ENCODE measurements at places on chromosomes 12 and 14.

DNA sequence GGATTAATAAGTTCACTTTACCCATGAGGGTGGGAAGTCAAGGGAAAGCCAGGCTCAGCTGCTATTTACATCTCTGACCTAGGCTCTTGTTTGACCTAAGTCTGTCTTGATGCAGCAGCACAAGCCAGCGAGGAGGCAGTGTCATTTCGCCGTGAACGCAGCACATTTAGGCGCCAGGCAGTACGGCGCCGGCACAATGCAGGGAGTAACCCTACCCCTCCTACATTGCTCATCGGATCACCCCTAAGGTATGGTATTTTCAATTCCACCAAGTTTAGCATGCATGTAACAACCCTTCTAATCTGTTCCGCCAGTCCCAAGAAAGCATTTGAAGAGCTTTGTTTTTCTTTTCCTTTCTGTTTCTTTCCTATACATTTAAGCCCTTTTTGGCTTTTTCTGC lies 81.2 kb downstream of the PCNX1 start:
- DNase-seq: no peak

- DNase-seq: no peak
Observed at GRCh38 chr14:68449561-68450181, 343.2 kb downstream of the ZFP36L1 start.

- DNase-seq: no peak
Observed at GRCh38 chr12:51348116-51348515, 1.6 kb upstream of the CELA1 start.

DNA sequence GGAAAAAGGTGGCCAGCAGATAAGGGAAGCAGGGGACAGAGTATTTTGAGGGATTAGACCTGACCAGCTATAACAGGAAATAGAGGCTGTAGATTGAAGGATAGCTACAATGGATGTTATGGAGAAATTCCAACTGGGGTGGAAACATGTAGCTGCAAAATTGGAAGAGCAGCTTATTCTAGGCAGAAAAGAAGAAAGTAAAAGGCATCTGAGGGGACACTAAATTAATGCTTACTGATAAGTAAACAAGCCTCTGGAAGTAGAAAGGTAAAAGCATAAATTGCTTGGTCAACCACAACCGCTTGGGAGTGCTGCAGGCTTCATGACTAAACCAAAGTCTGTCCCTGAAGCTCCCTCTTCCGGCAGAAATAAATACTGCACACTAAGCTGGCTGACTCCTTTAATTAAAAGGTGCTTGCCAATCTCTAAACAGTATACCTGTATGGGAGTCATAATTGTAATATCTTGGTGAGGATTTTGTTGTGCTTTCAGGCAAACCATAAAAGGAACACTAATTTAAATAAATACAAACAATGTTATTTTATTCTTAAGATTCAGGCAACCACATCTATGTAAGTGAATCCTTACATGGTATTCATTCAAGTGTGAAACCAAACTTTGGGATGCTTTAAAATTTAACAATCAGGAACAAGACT lies 7.7 kb downstream of the UBC start:
- no peak for DNase-seq

DNA sequence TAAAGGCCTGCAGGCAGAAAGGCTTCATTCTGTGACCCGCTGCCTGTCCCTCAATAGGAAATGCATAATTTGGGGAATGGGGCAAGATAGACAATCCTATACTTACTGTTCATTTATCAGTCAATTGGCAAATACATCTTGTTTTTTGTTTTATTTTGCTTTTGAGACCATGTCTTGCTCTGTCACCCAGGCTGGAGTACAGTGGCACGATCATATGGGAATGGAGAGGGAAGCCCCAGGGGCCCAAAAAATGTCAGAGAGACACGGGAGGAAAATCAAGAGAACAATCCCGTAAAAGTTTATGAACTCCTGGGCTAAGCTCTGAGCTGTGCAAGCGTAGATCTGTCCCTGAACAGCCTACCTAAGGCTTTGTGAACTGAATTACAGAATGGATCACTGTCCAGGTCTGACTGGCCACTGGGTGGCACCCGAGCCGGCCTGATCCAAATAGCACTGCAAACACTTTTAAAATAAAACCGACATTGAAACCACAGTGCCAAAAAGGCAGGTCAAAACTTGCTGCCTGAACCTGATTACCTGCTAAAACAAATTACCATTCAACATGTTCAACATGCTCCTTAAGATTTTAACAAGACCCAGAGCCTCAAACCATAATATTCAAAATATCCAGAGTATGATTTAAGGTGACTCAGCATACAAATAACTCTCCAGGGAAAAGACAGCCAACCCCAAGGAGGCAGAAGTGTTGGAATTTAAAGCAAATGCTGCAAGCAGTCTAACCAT lies 11.8 kb downstream of the COPS7A start:
- DNase-seq: peak; percentile 57

- no peak for DNase-seq
Observed at GRCh38 chr14:75469606-75470237, 41.9 kb downstream of the JDP2 start.

GRCh38 chr14:64326502-64326901 lies 32.3 kb upstream of the ESR2 start:
- DNase-seq: no peak

DNA sequence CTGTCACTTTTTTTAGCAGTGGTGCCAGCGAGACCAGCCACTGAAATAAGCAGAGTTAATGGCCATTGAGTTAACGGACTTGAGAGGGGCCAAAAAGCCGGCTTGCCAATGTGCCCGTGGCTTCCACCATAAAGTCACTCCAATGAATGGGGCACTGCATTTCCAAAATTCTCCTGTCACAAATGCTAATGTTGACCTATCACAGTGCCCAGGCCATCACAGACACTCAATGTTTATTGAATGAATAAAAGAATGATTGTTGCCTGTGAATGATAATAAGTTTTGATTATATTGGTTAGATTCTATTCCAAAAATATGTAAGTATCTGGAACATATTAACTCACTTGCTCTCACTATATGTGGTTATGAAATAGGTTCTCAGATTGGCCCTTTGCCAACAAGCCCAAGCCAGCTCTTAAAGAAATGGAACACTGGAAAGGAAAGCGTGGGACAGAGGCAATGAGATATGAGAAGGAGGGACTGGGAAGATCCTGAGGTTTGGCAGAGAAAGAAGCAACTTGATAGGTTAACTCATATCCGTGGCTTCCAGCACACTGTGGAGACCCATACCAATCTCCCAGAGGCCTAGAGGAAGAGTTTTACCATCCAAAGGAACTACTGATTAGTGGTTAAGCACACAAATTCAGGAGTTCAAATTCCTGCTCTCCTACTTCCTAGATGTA lies 108.7 kb downstream of the BTG1 start:
- DNase-seq: no peak

- DNase-seq: peak; percentile 24
Observed at GRCh38 chr12:40446385-40446784, 221.6 kb downstream of the LRRK2 start.

DNA sequence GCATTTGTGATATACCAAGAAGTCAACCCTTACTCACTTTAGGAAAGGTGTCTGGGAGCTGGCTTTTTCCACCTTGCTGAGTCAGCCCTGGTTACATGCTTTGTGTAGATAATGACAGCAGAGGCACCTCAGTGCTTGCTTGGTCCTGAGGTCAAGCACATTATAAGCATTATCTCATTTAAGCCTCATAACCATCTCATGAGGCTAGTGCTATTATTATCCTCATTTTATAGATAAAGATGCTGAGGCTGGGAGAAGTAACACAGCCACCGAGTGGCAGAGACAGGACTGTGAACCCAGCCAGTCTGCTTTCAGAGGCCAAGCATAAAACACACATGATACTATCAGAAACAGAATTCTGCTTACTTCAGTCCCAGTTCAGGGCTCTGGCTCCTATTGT lies 29.4 kb downstream of the MAX start:
- no peak for DNase-seq

DNA sequence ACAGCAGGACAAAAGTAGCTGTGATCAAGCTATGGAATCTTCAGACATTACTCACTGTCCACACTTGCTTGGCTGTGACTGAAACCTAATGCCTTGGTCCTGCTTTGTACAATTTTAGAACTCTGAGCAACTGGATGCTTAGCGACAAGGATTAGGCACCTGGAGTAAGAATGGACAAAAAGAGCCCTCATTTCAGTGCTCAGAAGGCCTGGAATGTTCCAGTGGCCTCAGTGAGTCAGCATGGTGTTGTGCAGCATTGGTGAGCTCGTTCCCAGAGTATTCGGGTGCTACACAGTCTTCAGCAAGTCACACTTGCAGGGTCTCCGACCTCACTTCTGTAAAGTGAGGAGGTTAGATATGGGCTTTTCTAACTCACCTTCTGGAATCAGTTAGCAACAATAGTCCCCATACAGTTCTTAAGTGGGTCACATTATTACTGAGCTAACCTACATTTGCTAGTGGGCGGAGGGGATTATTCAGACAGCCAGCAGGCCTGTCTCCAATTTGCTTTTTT lies 108.0 kb upstream of the MDM1 start:
- no peak for DNase-seq

DNA sequence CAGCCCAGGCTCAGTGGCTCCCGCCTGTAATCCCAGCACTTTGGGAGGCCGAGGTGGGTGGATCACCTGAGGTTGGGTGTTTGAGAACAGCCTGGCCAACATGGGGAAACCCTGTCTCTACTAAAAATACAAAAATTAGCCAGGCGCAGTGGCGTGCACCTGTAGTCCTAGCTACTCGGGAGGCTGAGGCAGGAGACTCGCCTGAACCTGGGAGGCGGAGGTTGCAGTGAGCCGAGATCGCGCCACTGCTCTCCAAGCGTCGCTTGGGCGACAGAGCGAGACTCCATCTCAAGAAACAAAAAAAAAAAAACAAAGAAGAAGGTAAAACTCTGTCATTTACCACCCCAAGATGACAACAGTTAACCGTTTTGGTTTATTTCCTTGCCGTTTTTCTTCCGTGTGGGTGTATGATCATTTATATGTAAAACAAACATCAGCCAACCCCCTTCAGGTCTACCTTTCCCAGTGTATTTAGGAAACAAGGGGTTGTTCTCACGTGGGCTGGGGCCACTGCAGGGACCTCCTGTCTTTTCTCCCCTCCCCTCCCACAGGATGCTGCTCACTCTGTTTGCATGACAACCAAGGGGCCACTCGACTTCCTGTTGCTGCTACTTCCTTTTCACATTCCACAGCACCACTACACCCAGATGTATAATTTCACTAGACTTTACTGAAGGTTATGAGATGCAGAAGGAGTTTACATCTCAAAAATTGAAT lies 13.6 kb downstream of the TTC9 start:
- no peak for DNase-seq

DNA sequence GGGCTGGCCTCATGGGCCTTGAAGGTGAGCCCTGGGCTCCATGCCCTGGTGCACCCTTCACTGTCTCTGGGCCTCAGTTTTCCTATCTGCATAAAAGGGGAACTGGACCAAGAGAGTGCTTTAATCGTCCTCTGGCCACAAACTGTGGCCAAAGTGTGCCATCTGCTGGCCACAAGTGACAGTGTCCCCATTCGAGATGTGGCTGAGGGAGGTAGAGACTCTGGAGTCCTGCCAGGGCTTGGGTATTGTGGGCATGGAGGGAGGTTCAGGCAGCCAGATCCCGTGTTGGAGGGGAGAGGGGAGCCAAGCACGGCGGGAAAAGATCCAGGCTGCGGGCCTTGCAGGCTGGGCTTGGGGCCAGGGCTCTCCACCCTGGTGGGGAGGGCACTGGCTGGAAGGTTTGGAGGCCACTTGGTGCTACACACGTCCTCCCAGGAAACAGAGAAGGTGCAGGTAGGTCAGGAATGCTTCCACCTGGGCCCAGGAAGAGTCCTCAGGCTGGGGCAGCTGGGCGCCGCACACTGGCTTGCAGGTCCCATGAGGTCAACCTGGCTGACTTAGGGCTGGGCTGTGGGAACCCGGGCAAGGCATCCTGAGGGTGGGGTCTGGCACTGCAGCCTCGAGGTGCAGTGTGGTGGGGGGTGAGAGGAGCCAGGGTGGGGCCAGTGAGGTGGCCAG lies 7.3 kb upstream of the KIF26A start:
- DNase-seq: no peak

DNA sequence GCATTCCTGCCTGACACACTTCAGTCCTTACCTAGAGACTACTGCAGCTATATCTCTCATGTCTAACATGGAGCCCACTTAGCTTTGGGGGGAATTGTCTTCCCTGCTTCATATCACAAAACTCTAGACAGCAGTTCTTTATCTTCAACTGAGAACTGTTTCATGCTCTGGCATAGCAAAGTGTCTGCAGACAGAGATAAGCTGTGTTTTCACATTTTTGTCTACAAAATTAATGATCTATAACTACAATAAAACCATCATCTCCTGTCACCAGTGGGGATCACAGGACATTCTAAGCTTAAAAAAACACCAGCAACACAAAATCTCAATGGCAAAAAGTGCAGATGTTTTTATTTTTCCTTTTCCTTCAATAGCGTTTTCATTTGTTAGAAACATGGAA lies 137.1 kb upstream of the VRK1 start:
- DNase-seq: no peak

- no peak for DNase-seq
Observed at GRCh38 chr12:52260361-52261207, 13.9 kb upstream of the KRT86 start.

GRCh38 chr12:19850346-19851065 lies 411.2 kb downstream of the AEBP2 start:
- no peak for DNase-seq

GRCh38 chr12:96326628-96327227 lies 73.5 kb downstream of the CDK17 start:
- no peak for DNase-seq

GRCh38 chr12:100375038-100375735 lies 18.3 kb downstream of the SLC17A8 start:
- no peak for DNase-seq

DNA sequence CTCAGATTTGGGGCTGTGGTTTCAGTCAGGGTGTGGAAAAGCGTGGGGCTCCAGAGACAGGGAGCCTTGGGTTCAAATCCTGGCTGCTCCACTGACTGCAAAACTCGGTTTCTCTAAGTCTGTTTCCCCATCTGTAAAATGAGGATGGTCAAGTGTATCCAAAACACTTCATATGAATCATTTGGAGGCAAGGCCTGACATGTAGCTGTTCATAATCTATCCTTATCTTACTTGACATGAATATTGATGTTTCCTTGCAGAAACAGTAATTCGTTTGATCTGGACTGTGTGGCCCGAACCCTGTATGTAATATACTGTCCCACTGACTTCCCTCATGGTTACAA lies 1.5 kb upstream of the CCDC63 start:
- no peak for DNase-seq
